Testis (tissue), 5 donors: ENCODE measurements at places on chromosomes 3 and 15.

GRCh38 chr3:60912142-60912541 is 339.1 kb downstream of the FHIT start:
- DNase-seq: no peak
- H3K4me1 ChIP-seq: no peaks in the 10 kb centered on the region
- no peak overlapping the region for H3K27ac ChIP-seq
- H3K4me3 ChIP-seq: no peak overlapping the region
- H3K27me3 ChIP-seq: no peaks in the 10 kb centered on the region

- H3K27ac ChIP-seq: no peak overlapping the region
- no peak overlapping the region for H3K4me3 ChIP-seq
- no peaks in the 10 kb centered on the region for H3K36me3 ChIP-seq
Observed at GRCh38 chr3:161599697-161600096, 103.1 kb downstream of the OTOL1 start.

DNA sequence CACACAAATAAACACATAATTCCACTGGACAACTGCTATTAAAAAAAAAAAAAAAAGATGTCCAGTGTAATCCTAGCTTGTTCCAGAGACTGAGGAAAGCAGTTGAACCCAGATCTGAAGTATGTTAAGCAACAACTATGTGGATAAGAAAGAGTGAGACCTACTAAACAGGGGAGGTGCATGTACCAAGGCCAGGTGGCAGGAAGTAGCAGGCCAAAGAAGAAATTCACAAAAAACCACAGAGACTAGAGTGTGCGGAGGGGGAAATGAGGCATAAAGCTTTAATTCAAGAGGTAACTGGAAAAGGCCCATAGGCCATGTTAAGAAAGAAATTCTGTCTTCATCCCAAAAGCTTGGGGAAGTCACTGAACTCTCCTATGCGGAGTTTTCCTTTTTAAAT is 490.0 kb downstream of the NAALADL2 start:
- DNase-seq: no peak
- no peak overlapping the region for H3K4me3 ChIP-seq
- H3K27me3 ChIP-seq: no peaks in the 10 kb centered on the region
- H3K4me1 ChIP-seq: no peaks in the 10 kb centered on the region

DNA sequence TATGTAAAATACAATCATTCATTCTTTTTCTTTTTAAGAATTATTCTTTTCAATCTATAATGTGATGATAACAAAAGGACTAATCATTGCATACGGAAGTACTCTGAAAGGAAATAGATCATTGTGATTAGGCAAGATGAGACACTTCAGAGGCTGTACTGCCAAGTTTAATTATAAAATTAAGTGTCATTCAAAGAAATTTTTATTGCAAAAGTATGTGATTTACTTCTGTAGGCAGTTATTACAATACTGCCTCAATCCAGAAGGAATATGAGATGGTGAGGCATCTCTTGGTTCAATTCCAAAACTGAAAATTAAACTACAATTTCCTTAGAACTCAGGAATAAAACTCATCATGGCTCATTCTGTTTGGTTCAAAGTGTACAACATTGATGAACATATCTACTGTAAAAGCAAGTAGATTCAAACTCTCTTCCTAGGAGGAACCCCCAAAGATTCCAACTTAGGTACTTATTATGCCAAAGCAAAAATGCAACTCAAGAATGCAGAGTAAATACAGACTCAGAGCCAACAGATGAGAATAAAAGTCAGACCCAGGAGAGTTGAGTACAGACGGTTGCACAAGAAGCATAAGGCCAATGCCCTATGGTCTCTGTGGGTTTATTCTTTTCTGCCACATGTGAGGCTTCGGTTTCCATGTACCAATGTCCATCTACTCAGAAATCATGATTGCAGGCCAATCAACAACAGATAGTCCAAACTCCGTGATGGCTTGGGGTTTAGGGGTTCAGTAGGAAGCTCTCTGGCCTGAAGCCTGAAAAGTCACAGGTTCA is 118.5 kb upstream of the WNT5A start:
- peaks cover 11% of the 10 kb centered on the region for H3K4me1 ChIP-seq
- no peaks in the 10 kb centered on the region for H3K36me3 ChIP-seq
- no peak for DNase-seq
- H3K4me3 ChIP-seq: no peak overlapping the region
- no peak overlapping the region for H3K27ac ChIP-seq
- no peaks in the 10 kb centered on the region for H3K27me3 ChIP-seq

GRCh38 chr3:55718521-55718921 is 231.4 kb upstream of the WNT5A start:
- no peak overlapping the region for H3K4me3 ChIP-seq
- peaks cover 4% of the 10 kb centered on the region for H3K4me1 ChIP-seq
- peak; percentile 33 for DNase-seq
- H3K27ac ChIP-seq: no peak overlapping the region

DNA sequence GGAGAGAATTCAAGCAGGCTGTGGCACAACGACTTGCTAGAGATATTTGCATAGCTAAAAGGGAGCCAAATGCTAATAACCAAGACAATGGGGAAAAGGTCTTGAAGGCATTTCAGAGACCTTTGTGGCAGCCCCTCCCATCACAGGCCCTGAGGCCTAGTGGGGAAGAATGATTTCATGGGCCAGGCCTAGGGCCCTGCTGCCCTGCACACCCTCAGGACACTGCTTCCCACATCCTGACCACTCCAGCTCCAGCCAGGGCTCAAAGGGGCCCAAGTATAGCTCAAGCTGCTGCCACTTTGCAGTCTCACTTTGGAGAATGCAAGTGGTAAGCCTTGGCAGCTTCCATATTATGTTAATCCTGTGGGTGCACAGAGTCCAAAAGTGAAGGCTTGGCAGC is 21.5 kb upstream of the PTPN23 start:
- no peaks in the 10 kb centered on the region for H3K4me1 ChIP-seq
- no peak for DNase-seq
- H3K27ac ChIP-seq: no peak overlapping the region
- H3K27me3 ChIP-seq: no peaks in the 10 kb centered on the region

- H3K27me3 ChIP-seq: no peaks in the 10 kb centered on the region
- no peak overlapping the region for H3K4me3 ChIP-seq
- DNase-seq: peak; percentile 73
Observed at GRCh38 chr3:16048435-16049318, 125.8 kb upstream of the GALNT15 start.

GRCh38 chr15:38672814-38673670 is 108.4 kb upstream of the RASGRP1 start:
- H3K4me1 ChIP-seq: no peaks in the 10 kb centered on the region
- no peaks in the 10 kb centered on the region for H3K36me3 ChIP-seq
- H3K27ac ChIP-seq: no peak overlapping the region
- no peaks in the 10 kb centered on the region for H3K27me3 ChIP-seq

- H3K27ac ChIP-seq: no peak overlapping the region
- no peak overlapping the region for H3K4me3 ChIP-seq
- H3K4me1 ChIP-seq: no peaks in the 10 kb centered on the region
Observed at GRCh38 chr15:92495446-92495845, 101.8 kb downstream of the ST8SIA2 start.

GRCh38 chr15:31296219-31296645 is 30.4 kb upstream of the KLF13 start:
- no peak overlapping the region for H3K27ac ChIP-seq
- no peaks in the 10 kb centered on the region for H3K4me1 ChIP-seq
- DNase-seq: no peak
- no peak overlapping the region for H3K4me3 ChIP-seq

GRCh38 chr15:59170295-59171066 is 36.2 kb upstream of the LDHAL6B start:
- no peaks in the 10 kb centered on the region for H3K27me3 ChIP-seq
- DNase-seq: no peak
- peak overlapping the region; percentile 32 for H3K27ac ChIP-seq

GRCh38 chr3:130428871-130429712 is 83.6 kb downstream of the COL6A5 start:
- no peak overlapping the region for H3K4me3 ChIP-seq
- no peak for DNase-seq
- no peak overlapping the region for H3K27ac ChIP-seq
- H3K36me3 ChIP-seq: no peaks in the 10 kb centered on the region
- no peaks in the 10 kb centered on the region for H3K4me1 ChIP-seq

GRCh38 chr15:99451484-99451883 is 114.3 kb upstream of the MEF2A start:
- no peaks in the 10 kb centered on the region for H3K27me3 ChIP-seq
- H3K4me1 ChIP-seq: peaks cover 22% of the 10 kb centered on the region
- no peak for DNase-seq
- no peak overlapping the region for H3K27ac ChIP-seq
- H3K36me3 ChIP-seq: no peaks in the 10 kb centered on the region

DNA sequence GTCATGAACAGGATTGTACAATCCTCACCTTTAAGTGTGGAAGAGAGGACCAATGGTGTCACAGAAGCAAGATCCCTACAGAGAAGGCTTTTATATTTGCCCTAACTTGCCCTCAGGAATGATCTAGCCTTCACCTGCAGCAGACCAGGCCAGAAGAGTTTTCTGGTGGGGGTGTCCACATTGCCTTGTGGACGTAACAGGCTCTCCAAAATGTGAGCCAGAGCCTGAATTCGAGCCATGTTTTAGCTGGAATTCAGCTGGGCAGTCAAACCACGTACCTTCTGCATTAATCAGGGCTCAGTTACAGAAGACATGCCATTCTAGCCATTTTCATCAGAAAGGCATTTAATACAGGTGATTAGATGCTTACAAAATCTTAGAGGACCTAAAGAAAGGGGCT is 23.6 kb upstream of the RAB7A start:
- no peak overlapping the region for H3K27ac ChIP-seq
- H3K27me3 ChIP-seq: no peaks in the 10 kb centered on the region
- no peak overlapping the region for H3K4me3 ChIP-seq
- DNase-seq: no peak
- no peaks in the 10 kb centered on the region for H3K36me3 ChIP-seq
- H3K4me1 ChIP-seq: no peaks in the 10 kb centered on the region

GRCh38 chr15:39854161-39854560 is 65.9 kb downstream of the GPR176 start:
- H3K27me3 ChIP-seq: no peaks in the 10 kb centered on the region
- H3K27ac ChIP-seq: no peak overlapping the region
- no peak overlapping the region for H3K4me3 ChIP-seq
- no peaks in the 10 kb centered on the region for H3K36me3 ChIP-seq
- no peak for DNase-seq

- H3K27ac ChIP-seq: no peak overlapping the region
- no peaks in the 10 kb centered on the region for H3K36me3 ChIP-seq
- H3K4me3 ChIP-seq: no peak overlapping the region
- no peak for DNase-seq
- no peaks in the 10 kb centered on the region for H3K4me1 ChIP-seq
Observed at GRCh38 chr3:107548601-107549000, 25.8 kb downstream of the BBX start.

- H3K36me3 ChIP-seq: no peaks in the 10 kb centered on the region
- H3K27me3 ChIP-seq: no peaks in the 10 kb centered on the region
- H3K4me3 ChIP-seq: no peak overlapping the region
- H3K4me1 ChIP-seq: peaks cover 12% of the 10 kb centered on the region
- no peak for DNase-seq
- H3K27ac ChIP-seq: no peak overlapping the region
Observed at GRCh38 chr3:40968666-40969065, 230.6 kb upstream of the CTNNB1 start.

GRCh38 chr15:60647246-60647645 is 168.3 kb upstream of the ICE2 start:
- peak; percentile 60 for DNase-seq
- H3K36me3 ChIP-seq: no peaks in the 10 kb centered on the region
- H3K4me3 ChIP-seq: no peak overlapping the region
- no peaks in the 10 kb centered on the region for H3K27me3 ChIP-seq
- peak overlapping the region; percentile 54 for H3K27ac ChIP-seq

DNA sequence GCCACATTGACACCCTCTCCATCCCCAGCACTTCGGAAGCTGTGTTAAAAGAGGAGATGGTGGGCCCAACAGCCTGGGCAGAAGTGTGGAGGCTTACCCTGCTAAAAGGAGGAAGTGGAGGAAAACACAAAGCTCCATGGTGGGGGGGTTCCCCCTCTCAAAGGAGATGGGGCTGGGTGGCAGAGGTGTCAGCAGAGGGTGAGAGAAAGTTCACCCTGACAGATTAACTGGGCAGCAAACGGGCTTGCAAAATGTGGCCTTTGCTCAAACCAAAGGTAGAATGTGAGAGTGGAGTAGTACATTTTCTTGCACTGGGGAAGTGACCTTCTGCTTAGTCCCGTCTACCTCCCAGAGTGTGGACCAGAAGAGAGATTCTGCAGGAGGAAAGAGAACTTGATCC is 44.7 kb downstream of the MYO1E start:
- no peaks in the 10 kb centered on the region for H3K36me3 ChIP-seq
- H3K4me3 ChIP-seq: no peak overlapping the region
- H3K4me1 ChIP-seq: peaks cover 8% of the 10 kb centered on the region
- no peak for DNase-seq

GRCh38 chr3:128439226-128439625 is 27.5 kb downstream of the DNAJB8 start:
- H3K36me3 ChIP-seq: no peaks in the 10 kb centered on the region
- no peaks in the 10 kb centered on the region for H3K4me1 ChIP-seq
- no peak for DNase-seq
- no peak overlapping the region for H3K4me3 ChIP-seq
- H3K27ac ChIP-seq: no peak overlapping the region

- peak overlapping the region; percentile 7 for H3K4me3 ChIP-seq
- H3K4me1 ChIP-seq: no peaks in the 10 kb centered on the region
- no peaks in the 10 kb centered on the region for H3K27me3 ChIP-seq
- H3K27ac ChIP-seq: no peak overlapping the region
Observed at GRCh38 chr3:100682056-100682853, 27.0 kb upstream of the TFG start.

- no peak overlapping the region for H3K27ac ChIP-seq
- H3K36me3 ChIP-seq: no peaks in the 10 kb centered on the region
- H3K4me1 ChIP-seq: peaks cover 24% of the 10 kb centered on the region
- DNase-seq: no peak
Observed at GRCh38 chr3:48601622-48601994, 6.5 kb upstream of the COL7A1 start.

GRCh38 chr3:172530101-172530561 is 6.9 kb upstream of the TNFSF10 start:
- H3K36me3 ChIP-seq: no peaks in the 10 kb centered on the region
- H3K27me3 ChIP-seq: no peaks in the 10 kb centered on the region
- no peak overlapping the region for H3K4me3 ChIP-seq
- no peak overlapping the region for H3K27ac ChIP-seq

GRCh38 chr15:83472151-83472550 is 25.0 kb downstream of the SH3GL3 start:
- no peaks in the 10 kb centered on the region for H3K4me1 ChIP-seq
- H3K4me3 ChIP-seq: no peak overlapping the region
- H3K27me3 ChIP-seq: no peaks in the 10 kb centered on the region
- no peaks in the 10 kb centered on the region for H3K36me3 ChIP-seq
- no peak for DNase-seq
- H3K27ac ChIP-seq: no peak overlapping the region
